ENCODE measurements at places on chromosomes 6 and 20. TPM values are rescaled to one million over a fixed set of nuclear protein-coding genes. Genes with fewer than 3 reads are reported as not detected.

The HLA-DPA1 gene
- 26.5 TPM for total RNA-seq

The BHLHE23 gene
- 6.6 TPM for total RNA-seq

The ELMO2 gene
- 128 TPM for total RNA-seq

The NDUFAF5 gene
- 36.4 TPM for total RNA-seq

The ZNF311 gene
- 5.0 TPM for total RNA-seq

The CCN5 gene
- total RNA-seq: 37.0 TPM

The MICB gene
- 4.4 TPM for total RNA-seq

The GPX5 gene
- 1.2 TPM for total RNA-seq

The CCN2 gene
- 39.1 TPM for total RNA-seq

The CASS4 gene
- 0.79 TPM for total RNA-seq

The GHRH gene
- not detected for total RNA-seq

Measured in testis (tissue), 5 donors.